ENCODE measurements at places on chromosomes 2 and 18. TPM values are rescaled to one million over a fixed set of nuclear protein-coding genes. Genes with fewer than 3 reads are reported as not detected.
A peak's percentile ranks its signal among the peaks of the same experiment; 100 is the strongest.

- H3K27ac ChIP-seq = no peak overlapping the region
- H3K4me3 ChIP-seq = no peak overlapping the region
- H3K4me1 ChIP-seq = peaks cover 9% of the 10 kb centered on the region
- DNase-seq = no peak
Measured at GRCh38 chr18:22228976-22229375, 59.6 kb downstream of the GATA6 start.

DNA sequence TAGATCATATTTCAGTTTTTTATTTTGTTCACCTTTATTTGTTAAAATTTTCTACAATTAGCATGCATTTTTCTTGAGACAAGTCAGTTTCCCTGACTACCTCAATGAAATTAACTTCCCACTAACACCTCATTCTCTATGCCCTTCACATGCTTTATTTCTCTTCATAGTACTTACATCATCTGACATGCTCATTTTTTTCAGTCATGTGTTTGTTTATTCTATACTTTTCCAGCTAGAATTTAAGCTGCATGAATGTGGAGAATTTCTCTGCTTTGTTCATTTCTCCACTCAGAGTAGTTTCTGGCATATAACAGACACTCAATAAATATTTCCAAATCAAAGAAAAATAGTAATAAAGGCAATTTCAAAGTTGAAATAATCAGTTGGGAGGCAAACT, 78.9 kb upstream of the SCN7A start:
- H3K4me3 ChIP-seq = no peak overlapping the region
- no peaks in the 10 kb centered on the region for H3K27me3 ChIP-seq
- H3K36me3 ChIP-seq = no peaks in the 10 kb centered on the region
- peak overlapping the region; percentile 65 for H3K27ac ChIP-seq

DNA sequence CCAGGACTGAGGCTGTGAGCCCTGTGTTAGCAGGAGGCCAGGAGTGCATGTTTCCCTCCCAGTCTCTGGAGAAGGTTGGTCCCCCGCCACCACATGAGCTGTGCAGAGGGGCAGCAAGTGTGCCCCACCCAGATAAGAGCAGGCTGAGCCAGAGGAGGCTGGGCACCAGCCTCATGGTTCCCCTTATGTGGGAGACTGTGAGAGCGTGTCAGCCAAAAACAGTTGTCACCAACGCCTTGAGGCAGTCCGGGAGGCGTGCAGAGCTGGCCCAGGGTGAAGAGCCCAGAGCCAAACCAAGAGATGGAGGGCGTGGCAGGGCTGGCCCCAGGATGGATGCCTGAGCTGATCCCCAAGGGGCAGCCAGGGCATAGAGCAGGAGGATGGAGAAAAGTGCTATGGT, 128.7 kb upstream of the GLI2 start:
- H3K4me3 ChIP-seq = no peak overlapping the region
- H3K27ac ChIP-seq = no peak overlapping the region
- H3K4me1 ChIP-seq = peaks cover 19% of the 10 kb centered on the region
- peaks cover 5% of the 10 kb centered on the region for H3K27me3 ChIP-seq
- no peak for DNase-seq
- no peaks in the 10 kb centered on the region for H3K36me3 ChIP-seq

The PJVK gene
- 4.4 TPM for total RNA-seq

- no peaks in the 10 kb centered on the region for H3K4me1 ChIP-seq
- no peak overlapping the region for H3K27ac ChIP-seq
- H3K27me3 ChIP-seq = peaks cover 8% of the 10 kb centered on the region
- H3K36me3 ChIP-seq = no peaks in the 10 kb centered on the region
Measured at GRCh38 chr2:234395891-234396420, 100.9 kb downstream of the ARL4C start.

GRCh38 chr2:111216811-111217652, 96.3 kb downstream of the BCL2L11 start:
- no peak for DNase-seq
- no peak overlapping the region for H3K27ac ChIP-seq
- H3K27me3 ChIP-seq = 0 out of 2 replicates have a peak, but pooled peaks cover 3% of the 10 kb centered on the region
- H3K4me1 ChIP-seq = peaks cover 15% of the 10 kb centered on the region
- H3K4me3 ChIP-seq = no peak overlapping the region

DNA sequence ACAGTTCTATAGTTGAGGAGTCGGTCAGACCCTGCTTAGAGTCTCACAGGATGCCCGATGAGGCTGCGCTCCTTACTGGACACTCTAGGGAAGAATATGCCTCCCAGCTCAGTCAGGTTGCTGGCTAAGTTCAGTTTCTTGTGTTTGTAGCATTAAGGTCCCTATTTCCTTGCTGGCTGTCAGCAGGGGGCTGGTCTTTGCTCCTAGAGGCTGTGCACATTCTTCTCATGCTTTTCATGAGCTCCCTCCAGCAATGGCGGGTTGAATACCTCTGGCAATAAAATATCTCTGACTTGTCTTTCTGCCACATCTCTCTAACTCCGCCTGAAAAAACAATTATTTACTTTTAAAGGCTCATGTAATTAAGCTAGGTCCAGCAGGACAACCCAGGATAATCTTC, 79.4 kb upstream of the DNAJC10 start:
- DNase-seq = peak; percentile 28
- H3K4me1 ChIP-seq = peaks cover 42% of the 10 kb centered on the region
- H3K4me3 ChIP-seq = no peak overlapping the region

- H3K4me3 ChIP-seq = no peak overlapping the region
- DNase-seq = no peak
- H3K36me3 ChIP-seq = no peaks in the 10 kb centered on the region
- no peak overlapping the region for H3K27ac ChIP-seq
- H3K27me3 ChIP-seq = no peaks in the 10 kb centered on the region
- H3K4me1 ChIP-seq = peaks cover 9% of the 10 kb centered on the region
Measured at GRCh38 chr2:165539985-165540384, 70.5 kb downstream of the CSRNP3 start.

- H3K27ac ChIP-seq = peak overlapping the region; percentile 92
- H3K4me1 ChIP-seq = peaks cover 36% of the 10 kb centered on the region
- H3K4me3 ChIP-seq = peak overlapping the region; percentile 72
- DNase-seq = no peak
- H3K27me3 ChIP-seq = peaks cover 24% of the 10 kb centered on the region
Measured at GRCh38 chr2:160271171-160272086, 71.4 kb upstream of the ITGB6 start.

DNA sequence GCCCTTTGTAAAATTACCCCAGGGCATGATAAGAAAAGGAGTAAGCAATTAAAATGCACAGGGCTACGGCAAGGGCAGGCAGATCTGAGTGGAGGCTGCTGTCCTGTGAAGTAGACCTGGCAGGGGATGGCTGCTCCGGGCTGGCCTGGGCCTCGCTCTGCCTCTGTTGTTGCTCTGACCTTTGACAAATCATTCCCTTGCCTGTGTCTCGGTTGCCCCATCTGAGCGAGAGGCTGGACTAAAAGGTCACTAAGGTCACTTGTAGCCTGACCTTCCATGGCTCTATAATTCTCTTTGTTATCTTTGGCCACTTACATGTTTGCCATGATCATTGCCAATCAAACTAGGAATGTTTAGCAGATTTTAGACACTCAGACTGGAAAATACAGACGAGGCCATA, 118.1 kb downstream of the KLHL29 start:
- DNase-seq = no peak
- H3K4me1 ChIP-seq = peaks cover 22% of the 10 kb centered on the region
- H3K27ac ChIP-seq = 0 out of 2 replicates have a peak overlapping the region, but pooled peaks have one; percentile 11
- no peaks in the 10 kb centered on the region for H3K36me3 ChIP-seq

DNA sequence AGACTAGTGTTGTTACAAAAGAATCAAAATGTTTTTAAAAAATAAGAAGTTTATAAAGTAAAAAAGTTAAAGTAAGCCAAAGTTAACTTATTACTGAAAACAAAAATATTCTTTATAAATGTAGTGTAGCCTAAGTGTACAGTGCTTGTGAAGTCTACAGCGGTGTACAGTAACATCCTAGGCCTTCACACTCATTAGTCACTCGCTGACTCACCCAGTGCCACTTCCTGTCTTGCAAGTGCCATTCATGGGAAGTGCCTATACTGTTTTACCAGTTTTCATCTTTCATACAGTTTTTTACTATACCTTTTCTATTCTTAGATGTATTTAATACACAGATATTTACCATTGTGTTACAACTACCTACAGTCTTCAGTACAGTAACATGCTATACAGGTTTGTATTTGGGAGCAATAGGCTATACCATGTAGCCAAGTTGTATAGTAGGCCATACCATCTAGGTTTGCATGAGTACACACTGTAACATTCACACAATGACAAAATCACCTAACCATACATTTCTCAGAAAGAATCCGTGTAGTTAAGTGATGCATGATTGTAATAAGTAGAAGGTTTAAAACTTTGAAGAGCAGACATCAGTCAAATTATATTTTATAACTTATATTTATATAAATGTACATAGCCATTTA, 13.4 kb downstream of the SERPINB7 start:
- no peak for DNase-seq
- no peaks in the 10 kb centered on the region for H3K36me3 ChIP-seq
- H3K4me3 ChIP-seq = no peak overlapping the region
- H3K4me1 ChIP-seq = no peaks in the 10 kb centered on the region
- no peaks in the 10 kb centered on the region for H3K27me3 ChIP-seq

The SCYGR4 gene
- not detected for total RNA-seq

DNA sequence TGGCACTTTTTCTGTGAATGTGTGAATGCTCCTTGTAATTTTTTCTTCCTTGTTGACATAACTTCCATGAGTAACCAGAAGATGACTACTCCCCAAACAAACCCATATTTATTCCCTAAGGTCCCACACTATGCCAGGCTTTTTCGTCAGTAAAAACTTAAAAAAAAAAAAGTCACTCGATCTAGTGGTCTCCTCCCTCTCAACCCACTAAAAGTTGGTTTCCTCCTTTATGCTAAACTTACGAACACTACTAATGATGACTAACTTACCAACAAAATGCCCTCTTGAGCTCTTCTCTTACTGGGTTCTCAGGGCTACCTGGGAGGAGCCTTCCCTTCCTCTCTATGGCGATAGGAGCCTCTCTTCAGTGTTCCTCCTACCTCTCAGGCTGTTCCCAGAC, 18.2 kb downstream of the ACVR1 start:
- DNase-seq = no peak
- H3K4me1 ChIP-seq = peaks cover 8% of the 10 kb centered on the region
- H3K36me3 ChIP-seq = no peaks in the 10 kb centered on the region

DNA sequence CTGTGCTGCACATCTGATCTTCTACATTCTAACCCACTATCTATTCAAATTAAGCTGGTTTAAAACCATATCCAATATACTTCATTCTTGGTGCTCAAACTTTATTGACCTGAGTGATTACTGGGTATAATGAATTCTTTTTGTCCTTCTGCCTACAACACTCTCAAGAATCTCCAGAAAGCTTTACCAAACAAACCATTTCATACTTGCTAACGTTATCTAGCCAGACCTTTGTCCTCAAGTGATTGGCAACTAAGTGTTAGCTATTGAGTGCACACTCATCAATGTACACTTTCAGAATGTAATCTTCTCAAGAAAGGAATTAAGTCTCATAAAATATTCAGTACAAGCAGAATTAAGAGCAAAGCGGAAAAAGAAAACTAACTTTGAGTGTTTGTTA, 1.4 kb downstream of the SUCLG1 start:
- no peak for DNase-seq
- peak overlapping the region; percentile 88 for H3K4me3 ChIP-seq
- peaks cover 3% of the 10 kb centered on the region for H3K36me3 ChIP-seq
- H3K27ac ChIP-seq = no peak overlapping the region

The LRRC30 gene
- not detected for total RNA-seq

- no peaks in the 10 kb centered on the region for H3K4me1 ChIP-seq
- H3K36me3 ChIP-seq = peaks cover 9% of the 10 kb centered on the region
- no peak for DNase-seq
Measured at GRCh38 chr18:77512152-77512551, 262.5 kb downstream of the GALR1 start.

- peaks cover 65% of the 10 kb centered on the region for H3K4me1 ChIP-seq
- H3K36me3 ChIP-seq = no peaks in the 10 kb centered on the region
- H3K27me3 ChIP-seq = no peaks in the 10 kb centered on the region
Measured at GRCh38 chr2:15973481-15974401, 33.4 kb downstream of the MYCN start.

DNA sequence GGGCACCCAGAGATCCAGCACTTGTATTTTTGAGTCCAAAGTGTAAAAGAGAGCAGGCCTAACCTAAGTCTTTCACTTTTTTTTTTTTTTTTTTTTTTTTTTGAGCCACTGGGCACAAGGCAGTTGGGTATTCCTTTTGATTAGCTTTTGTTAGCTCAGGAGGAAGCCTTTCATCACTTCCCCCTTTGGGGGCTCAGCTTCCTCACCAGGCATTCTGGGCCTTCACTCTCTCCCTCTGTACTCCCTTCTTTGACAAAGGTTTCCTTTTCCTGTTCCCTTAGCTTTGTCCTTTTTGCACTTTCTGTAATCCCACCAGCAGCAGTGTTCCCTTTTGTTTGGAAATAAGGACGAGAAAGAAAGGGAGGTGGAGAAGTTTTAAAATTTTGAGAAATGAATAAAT, 88.2 kb downstream of the PKP4 start:
- H3K4me1 ChIP-seq = peaks cover 14% of the 10 kb centered on the region
- no peak overlapping the region for H3K4me3 ChIP-seq
- H3K27ac ChIP-seq = no peak overlapping the region
- H3K27me3 ChIP-seq = no peaks in the 10 kb centered on the region
- no peak for DNase-seq

The SLC9A4 gene
- 0.11 TPM for total RNA-seq

DNA sequence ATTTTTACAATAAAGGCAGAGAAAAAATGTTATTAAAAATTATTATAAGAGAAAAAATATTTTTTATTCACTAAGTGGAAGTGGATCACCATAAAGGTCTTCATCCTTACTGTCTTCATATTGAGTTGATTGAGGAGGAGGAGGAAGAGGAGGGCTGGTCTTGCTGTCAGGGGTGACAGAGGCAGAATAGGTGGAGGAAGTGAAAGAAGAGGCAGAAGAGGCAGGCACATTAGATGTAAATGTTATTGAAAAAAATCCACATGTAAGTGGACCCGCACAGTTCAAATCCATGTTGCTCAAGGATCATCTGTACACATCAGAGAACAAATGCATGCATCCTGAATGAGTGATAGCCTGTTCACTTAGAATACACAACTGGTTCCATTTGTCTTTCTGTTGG, 6.4 kb upstream of the SPATS2L start:
- H3K36me3 ChIP-seq = no peaks in the 10 kb centered on the region
- H3K4me3 ChIP-seq = no peak overlapping the region
- DNase-seq = no peak
- H3K4me1 ChIP-seq = peaks cover 20% of the 10 kb centered on the region

Data from WTC11 (cell line).